ENCODE measurements at places on chromosomes 12 and 14.

GRCh38 chr12:85152311-85152729 is 116.2 kb downstream of the LRRIQ1 start:
- no peak for DNase-seq

DNA sequence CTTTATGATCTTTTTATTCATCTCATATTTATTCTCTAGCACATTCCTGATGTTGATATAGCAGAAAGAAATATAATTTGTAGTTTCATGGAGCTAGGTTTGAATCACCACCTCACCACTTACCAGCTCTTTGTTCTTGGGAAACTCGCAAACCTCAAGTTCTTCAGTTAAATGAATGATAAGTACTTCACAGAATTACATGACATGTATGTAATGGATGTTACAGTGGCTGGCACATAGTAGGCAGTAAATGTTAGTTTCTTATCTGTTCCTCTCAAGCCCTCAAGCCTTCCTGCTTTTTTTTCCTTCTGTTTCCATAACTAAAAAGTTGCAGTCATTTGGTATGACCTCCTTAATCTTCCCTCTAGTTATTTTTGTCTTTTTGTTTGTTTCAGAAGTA is 54.9 kb downstream of the SPATS2 start:
- DNase-seq: no peak

GRCh38 chr12:106062693-106063092 is 76.1 kb downstream of the NUAK1 start:
- no peak for DNase-seq

DNA sequence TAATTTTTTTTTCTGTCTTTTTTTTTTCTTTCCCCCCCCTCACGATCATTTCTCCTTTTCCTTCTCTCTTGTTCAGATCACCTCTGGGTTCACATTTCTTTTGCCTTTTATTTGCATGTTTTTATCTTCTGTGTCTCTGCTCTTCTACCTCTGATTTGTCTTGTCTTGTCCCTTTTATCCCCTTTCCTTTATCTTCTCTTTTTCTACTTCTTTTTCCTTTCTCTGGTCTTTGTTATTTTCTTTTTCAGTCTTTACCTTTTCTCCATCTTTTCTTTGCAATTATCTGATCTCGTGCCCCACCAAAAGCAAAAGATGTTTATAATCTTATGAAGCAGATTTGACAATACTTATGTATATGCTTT is 77.8 kb upstream of the RAP1B start:
- no peak for DNase-seq

GRCh38 chr14:95104911-95105310 is 52.4 kb downstream of the DICER1 start:
- no peak for DNase-seq

- DNase-seq: no peak
These were observed 22.7 kb upstream of the LTA4H start for GRCh38 chr12:96057986-96058553.

GRCh38 chr14:103230021-103230420 is 104.0 kb upstream of the EIF5 start:
- DNase-seq: no peak

DNA sequence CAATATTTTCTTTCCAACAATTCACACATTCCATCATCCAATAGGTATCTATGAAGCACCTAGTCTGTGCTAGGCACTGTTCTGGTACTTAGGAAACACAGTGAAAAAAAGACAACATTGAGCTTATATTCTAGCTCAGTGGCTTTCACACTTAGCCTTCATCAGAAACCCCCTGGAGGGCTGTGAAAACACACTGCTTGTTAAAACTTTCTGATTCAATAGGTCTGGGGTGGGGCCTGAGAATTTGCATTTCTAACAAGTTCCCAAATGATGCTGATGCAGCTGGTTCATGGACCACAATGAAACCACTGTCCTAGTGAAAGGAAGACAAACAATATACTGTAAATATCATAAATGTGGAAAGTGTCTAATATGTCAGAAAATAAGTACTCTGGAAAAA is 5.9 kb downstream of the VTI1B start:
- DNase-seq: no peak

DNA sequence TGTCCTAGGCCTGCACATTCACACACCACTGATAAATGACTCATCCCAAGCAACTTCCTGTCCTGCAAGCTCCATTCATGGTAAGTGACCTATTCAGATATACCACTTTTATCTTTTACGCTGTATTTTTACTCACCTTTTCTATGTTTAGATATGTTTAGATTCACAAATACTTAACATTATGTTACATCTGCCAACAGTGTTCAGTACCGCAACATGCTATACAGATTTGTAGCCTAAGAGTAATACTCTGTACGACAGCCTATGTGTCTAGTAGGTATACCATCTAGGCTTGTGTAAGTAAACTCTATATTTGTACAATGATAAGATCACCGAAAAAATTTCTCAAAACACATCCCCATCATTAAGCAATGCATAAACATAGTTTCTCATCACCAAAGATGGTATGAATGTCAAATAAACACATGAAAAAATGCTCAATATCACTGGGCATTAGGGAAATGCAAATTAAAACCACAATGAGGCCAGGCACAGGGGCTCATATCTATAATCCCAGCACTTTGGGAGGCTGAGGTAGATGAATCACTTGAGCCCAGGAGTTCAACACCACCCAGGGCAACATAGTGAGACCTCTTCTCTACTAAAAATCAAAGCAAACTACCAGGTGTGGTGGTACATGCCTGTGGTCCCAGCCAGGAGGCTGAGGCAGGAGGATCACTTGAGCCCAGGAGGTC is 20.7 kb downstream of the ATXN2 start:
- no peak for DNase-seq

DNA sequence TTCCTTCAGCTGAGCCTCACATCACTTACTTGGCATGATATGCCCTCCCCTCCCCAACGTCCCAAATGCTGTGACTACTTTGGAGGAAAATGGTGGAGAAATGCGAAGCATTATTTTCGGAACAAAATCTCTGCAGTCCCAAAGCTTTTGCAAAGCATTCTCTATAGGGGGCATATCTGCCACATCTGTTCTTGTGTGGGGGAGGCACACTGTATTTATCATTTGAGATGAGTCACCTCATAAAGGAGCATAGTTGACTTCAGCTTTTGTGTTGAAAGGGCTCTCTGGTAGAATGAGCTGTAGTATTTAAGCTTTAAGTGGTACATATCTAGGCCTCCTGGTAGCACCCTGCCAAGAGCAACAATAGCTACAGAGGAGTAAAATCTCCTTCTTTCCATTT is 447.5 kb downstream of the ADAMTS20 start:
- no peak for DNase-seq

DNA sequence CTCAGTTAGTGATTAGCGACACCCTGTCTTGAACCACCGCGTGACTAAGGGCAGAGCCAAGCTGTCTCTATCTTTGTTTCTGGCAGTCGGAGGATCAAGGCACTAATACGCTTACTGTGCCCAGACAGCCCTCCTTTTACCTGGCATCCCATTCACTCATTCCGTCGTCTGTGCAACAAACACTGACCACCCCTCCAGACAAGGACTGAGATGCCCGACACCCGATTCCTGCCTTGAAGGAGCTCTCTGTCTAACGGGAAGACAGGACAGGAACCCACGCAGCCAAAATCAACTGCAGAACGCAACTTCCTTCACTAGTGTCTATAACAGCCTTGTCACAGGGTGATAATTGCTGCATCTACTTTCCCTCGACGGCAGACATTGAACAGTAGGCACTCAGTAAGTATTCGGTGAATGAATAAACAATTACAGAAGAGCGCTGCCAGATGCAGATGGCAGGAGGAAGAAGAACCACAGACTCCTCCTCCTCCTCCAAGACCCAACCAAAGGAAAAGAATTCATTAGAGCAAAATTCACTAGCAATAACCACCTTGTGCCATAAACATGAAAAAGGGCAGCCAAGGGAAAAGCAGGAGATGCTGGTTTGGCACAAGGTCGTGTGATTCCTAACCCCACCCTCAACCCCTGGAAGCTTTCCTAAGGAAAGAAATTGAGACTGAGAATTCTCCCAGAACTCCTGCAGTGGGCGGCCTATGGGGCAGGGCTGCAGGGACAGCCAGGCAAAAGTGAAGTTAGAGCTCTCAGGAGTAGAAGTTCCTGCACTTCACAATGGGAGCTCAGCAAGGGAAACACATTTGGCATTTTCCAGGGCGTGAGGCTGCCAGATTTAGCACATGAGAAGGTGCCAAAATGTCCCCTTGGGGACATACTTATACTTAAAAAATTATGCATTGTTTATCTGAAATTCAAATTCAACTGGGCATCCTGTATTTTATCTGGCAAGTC is 186.6 kb upstream of the DIO3 start:
- no peak for DNase-seq

DNA sequence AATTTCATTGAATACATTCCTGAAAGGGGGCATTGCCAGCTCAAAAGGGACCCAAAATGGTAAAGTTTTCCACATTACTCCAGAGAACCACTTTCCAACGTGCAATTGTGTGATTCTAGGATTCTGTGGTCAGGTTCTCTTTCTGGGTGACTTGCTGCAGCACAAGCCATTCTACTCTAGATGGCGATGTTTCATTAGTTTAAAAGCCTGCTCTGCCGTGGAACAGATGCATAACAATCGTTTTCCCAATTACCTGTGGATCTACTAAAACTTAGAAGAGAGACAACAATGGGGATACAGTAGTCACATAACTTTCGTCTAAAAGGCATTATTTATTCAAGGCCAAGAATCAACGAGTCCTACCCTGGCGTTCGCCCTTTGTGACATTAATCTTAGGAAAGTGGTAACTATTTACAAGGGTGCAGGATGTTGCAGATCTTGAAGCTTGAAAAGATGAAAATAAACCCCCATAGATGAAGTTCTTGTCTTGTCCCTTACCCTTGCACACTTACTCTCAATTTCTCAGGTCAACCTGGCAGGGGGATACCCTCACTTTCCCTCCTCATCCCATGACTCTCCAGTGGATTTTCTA is 400.9 kb downstream of the SNAPC1 start:
- peak; percentile 34 for DNase-seq

- no peak for DNase-seq
These were observed 43.6 kb downstream of the RFLNA start for GRCh38 chr12:124338448-124338847.

GRCh38 chr12:52587563-52587962 is 13.7 kb downstream of the KRT72 start:
- no peak for DNase-seq

DNA sequence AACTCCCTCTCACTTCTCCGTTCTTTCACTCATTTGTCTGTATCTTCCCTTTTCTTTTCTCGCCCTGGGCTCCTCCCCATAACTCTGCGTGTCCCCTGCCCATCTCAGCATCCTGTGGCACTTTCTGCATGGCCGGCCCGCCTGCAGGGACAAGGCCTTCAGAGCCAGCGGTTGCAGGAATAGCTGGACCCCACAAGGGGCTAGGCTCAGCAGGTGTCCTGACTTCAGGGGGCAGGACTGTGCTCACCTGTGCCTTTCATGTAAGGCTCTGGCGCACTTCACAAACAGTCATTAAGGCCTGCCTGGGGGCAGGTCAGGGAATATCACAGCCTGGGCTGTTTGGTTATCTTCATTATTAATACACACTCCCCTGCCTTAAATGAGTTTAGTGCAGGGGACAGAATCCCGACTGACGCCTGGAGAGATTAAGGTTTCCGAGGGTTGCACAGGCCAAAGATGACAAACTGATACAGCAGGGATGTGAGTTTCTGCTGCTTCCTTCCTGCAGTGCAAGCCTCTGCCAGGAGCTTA is 768.8 kb upstream of the TBX3 start:
- no peak for DNase-seq

- no peak for DNase-seq
These were observed 2.3 kb downstream of the CINP start for GRCh38 chr14:102360388-102360787.

DNA sequence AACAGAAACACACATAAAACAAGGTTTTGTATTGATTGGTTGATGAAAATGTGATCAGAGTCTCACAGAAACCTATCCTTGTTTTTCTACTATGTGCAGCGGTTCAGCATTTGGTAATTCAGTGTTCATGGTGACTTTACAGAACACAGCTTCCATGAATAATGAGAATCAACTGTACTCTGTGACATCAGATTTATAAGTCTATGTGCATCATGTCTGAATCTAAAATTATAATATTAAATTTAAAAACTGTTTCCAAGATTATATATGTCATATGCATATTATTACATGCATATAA is 104.3 kb downstream of the SLC16A7 start:
- no peak for DNase-seq

DNA sequence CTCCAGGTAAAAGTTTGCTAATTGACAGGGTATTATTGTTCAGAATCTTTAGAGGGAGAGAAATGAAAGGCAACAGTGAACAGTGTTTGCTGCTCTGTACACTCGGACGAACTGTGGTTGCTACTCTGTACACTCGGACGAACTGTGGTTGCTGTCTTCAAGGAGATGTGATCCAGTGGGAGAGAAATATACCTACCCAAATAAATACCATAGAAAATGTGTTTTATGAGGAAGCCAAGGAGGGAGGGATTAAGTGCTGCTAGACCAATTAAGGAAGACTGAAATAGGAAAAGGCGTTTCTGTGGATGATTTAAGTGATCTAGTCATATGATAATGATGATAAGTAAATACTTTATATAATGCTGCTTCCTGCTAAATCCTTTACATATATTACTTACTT is 2.7 kb downstream of the STK38L start:
- no peak for DNase-seq

DNA sequence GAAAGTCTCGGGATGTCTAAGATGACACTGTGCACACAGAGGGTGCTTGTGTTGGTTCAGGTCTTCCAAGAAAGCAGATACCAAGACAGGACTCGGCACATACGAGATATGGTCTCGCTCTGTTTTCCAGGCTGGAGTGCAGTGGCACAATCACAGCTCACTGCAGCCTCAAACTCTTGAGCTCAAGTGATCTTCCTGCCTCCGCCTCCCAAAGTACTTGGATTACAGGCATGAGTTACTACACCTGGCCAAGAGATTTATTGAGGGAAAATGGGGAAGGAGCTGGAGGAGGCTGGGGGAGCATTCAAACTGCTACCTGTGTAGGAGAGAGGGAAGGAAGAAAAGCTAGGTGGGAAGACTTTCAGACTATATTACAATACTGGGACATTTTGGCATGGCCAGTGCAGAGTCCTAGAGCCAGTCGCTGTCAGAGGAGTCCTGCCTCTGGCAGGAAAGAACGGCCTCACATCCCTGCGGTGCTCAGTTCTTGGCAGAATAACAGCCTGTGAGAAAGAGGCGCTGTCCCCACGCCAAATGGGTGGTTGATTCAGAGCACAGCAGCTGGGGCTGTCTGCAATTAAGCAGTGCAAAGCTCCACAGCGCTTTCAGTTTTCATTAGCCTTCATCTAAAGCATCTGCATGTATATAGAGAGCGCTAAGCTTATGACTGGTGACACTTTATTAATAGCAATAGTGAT is 18.3 kb downstream of the SLC17A8 start:
- no peak for DNase-seq

Measured in SW 1271 (cell line).